Left renal cortex interstitium (tissue), 4 donors: ENCODE measurements at places on chromosomes 4 and X. TPM values are rescaled to one million over a fixed set of nuclear protein-coding genes. Genes with fewer than 3 reads are reported as not detected.

Gene VCX2
- polyA plus RNA-seq, result not detected

GRCh38 chr4:55921093-55921492 is 27.7 kb upstream of the CEP135 start:
- DNase-seq, result no peak

DNA sequence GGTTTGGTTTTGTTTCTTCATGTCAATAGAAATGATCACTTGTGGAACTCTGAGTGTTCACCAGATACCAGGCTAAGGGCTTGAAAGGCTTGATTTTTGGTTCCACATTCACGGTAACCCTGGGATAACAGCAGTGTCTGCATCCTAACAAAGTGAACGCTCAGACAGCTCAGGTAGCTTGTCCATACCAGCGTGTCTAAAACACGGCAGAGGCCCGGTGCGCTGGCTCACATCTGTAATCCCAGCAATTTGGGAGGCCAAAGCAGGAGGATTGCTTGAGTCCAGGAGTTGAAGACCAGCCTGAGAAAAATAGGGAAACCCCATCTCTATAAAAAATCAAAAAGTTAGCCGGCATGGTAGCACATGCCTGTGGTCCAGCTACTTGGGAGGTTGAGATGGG is 49.0 kb downstream of the HTRA3 start:
- no peak for DNase-seq

- no peak for DNase-seq
Measured at GRCh38 chrX:153974726-153975286, 2.3 kb downstream of the TMEM187 start.

GRCh38 chr4:73891739-73892405 is 22.7 kb downstream of the CXCL1 start:
- no peak for DNase-seq

GRCh38 chrX:24428516-24428915 is 36.6 kb upstream of the PDK3 start:
- no peak for DNase-seq

- DNase-seq, result no peak
Measured at GRCh38 chr4:90602726-90603125, 475.5 kb downstream of the CCSER1 start.

DNA sequence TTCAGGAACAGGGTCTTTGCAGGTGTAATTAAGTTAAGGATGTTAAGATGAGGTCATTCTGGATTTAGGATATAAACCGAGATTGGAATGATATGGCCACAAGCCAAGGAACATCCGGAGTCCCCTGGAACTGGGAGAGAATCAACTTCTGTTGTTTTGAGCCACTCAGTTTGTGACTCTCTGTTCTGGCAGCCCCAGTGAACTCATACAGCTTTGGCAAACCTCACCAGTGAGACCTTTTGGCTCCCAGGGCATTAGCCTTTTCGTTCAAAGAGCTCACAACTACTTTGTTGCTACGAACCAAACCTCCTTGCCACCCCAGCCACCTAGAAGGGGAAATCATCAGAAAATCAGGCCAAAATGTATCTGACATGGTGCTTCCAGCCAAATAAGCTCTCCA is 80.4 kb downstream of the MTMR1 start:
- no peak for DNase-seq

- DNase-seq, result no peak
Measured at GRCh38 chr4:40209401-40209800, 12.6 kb downstream of the RHOH start.

Gene EDA
- 7.1 TPM for polyA plus RNA-seq

Gene NAT8L
- polyA plus RNA-seq, result 7.3 TPM

- DNase-seq, result no peak
Measured at GRCh38 chr4:36099509-36099908, 144.8 kb downstream of the ARAP2 start.
